Stimulated activated CD4-positive, alpha-beta T cell treated with anti-CD3 and anti-CD28 coated beads, Interleukin-2, amount 100 ng/mL, for 48 hours (primary cell): ENCODE measurements at places on chromosomes 3 and 15.

DNA sequence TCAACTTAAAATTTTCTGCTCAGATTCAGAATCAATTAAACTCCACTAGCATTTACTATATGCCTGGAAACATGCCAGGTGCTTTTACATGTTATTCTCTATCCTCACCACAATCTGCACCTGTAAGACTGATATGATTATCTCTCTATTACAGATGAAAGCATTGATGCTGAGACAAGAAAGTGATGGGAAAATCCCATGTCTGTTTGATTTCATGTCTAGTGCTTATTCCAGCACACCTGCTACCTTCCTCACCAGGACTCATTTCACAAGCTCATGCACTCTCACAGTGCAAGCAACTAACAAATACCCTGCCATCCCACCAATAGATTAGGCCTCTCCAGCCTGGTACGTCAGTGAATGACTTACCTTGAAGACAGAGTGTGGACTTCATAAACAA lies 25.0 kb upstream of the BCL6 start:
- no peak for DNase-seq

DNA sequence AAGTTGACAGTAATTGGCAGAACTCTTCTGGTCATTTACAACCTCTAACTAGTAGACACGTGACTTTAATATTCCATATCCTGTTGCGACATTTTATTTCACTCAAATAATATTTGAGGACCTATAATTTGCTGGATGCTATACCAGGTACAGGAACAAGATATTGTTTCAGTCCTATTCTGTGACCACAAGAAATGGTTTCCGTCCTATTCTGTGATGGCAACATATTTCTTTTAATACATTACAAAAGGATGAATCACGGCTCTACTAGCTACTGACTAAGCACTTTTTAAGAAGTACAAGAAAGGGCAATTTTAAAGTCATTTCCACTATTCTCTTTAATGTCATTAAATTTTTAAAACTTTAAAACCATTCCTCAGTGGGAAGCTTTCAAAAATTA lies 400.2 kb downstream of the CNTN3 start:
- no peak for DNase-seq

GRCh38 chr15:80328496-80328895 lies 75.7 kb upstream of the ARNT2 start:
- DNase-seq: no peak

- DNase-seq: no peak
These were observed 36.0 kb upstream of the SKIL start for GRCh38 chr3:170321321-170322034.

DNA sequence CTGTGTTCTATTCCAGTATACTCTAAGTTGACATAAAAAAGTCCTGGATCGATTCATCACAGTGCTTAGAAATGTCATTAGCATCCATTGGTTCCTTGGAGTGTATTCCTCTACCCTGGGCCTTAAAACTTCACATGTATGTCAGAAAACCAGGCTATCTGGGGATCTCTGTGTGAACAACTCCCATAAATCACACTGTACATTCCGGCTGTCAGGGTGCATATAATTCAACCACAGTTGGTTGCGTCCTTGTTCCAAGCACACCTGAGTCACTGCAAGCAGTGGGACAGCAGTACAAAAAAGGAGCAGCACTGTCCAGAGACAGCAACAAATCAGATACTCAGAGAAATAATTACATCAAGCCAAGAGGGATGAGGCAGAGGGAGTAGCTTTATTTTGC lies 52.4 kb downstream of the PDZRN3 start:
- DNase-seq: no peak

DNA sequence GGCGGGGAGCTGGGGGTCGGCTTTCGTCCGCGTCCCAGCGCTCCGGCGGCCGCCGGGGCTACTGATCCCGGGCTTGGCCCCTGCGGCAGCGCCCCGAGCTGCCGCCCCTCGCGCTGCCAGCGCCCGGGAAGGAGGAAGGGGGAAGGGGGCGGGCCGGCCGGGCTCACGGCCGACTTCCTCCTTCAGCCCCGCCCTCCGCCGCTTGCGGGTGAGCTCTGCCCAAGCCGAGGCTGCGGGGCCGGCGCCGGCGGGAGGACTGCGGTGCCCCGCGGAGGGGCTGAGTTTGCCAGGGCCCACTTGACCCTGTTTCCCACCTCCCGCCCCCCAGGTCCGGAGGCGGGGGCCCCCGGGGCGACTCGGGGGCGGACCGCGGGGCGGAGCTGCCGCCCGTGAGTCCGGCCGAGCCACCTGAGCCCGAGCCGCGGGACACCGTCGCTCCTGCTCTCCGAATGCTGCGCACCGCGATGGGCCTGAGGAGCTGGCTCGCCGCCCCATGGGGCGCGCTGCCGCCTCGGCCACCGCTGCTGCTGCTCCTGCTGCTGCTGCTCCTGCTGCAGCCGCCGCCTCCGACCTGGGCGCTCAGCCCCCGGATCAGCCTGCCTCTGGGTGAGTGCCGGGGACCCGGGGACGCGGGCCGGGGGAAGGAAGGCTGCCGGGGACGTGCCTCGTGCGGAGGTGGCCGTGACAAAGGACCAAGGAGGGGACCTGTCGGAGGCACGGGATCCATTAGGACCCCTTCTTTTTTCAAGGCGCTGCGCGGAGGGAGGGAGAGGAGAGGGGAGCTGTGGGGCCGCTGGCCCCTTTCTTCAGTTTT lies at the start of gene SEMA4B:
TSS of gene SEMA4B (plus strand) at position 201 of the 814 bp plus-strand sequence. CDS start at position 450, 249 bp downstream.
- DNase-seq: peak; percentile 58

DNA sequence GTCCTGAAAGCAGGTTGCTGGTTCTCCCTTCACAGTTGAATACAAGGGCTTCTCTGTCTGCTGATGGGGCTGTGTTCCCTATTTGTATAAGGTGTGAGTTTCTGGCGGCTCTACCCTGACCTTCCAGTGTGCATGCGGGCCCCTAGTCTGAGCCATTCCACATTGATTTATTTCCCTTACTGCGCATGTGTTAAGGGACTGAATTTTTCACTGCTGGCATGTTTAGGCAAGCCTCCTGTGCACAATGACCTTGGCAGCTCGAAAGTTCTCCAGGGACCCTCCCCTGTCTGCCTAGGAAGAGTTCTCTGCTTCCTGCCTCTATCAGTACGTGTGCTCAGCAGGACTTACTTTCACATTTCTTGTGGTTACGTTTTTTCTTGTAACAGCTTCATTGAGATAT lies 11.4 kb downstream of the TRAK1 start:
- DNase-seq: no peak

GRCh38 chr3:83953417-83954089 lies 1005.2 kb upstream of the CADM2 start:
- no peak for DNase-seq

DNA sequence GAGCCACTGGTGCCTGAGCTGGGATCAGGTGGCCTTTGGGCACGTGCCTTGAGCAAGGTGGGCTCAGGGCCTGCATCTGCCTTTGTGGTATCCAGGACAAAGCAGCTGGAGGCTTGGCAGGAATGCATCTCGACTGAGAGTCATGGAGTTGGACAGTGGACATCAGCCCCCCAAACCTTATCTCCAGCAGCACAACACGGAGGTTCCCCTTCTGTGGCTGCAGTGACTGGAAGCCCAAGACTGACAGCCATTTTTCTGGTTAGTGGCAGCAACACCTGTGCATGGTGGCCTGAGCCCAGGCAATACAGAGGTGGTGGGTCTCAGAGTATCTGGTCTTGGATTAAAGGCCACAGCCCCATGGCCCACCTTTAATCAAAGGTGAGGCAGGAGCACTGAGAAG lies 27.8 kb upstream of the TSEN2 start:
- DNase-seq: no peak

- DNase-seq: no peak
These were observed 393.1 kb upstream of the ARRDC4 start for GRCh38 chr15:97567411-97567810.

DNA sequence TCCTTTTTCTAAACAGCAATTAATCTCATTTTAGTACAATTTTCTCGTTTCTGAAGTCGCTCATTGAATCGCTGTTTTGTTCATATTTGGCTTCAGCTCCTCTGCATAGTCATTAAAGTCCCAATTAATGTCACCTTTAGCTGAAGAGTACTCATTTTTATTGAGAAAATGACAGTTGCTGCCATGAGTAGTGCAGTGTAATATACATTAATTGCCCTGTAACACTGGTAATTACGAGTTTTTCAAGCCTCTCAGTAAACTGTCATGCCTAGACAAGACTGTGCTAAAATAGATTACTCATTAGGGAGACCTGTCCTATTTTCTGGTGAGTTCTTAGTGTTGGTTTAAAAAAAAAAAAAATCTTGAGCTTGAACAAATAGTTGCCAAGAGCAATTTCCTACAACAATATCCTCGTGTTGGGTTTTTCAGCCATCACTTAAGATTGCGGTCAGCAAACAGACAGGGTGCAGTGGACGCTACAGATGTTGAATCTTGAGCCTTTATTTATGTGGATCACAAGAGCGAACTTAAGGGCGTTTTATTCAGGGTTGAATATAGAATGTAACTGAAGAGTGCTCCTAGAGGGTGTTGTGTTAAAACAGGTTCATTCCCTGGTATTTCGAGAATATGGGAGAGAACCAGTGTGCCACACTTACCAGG lies 176.0 kb downstream of the CDIN1 start:
- no peak for DNase-seq

DNA sequence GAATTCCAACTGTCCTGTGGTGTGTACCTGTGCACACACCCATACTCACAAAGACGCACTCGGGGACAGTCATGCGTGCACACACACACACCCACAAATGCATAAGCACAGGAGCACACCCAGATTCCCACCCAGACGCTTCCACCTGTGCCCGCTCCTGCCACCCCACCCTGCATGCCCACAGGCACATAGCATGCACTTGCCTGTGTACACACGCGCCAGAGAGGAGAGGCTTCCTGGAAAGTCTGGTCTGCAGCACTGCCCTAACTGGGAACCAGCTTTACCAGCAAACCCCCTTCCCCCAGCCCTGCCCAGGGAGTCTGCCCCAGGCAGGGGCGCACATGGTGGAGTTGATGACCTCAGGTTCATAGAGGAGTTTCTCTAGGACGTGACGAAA lies 246.2 kb downstream of the UACA start:
- no peak for DNase-seq
